ENCODE measurements at places on chromosomes 1 and 21.

DNA sequence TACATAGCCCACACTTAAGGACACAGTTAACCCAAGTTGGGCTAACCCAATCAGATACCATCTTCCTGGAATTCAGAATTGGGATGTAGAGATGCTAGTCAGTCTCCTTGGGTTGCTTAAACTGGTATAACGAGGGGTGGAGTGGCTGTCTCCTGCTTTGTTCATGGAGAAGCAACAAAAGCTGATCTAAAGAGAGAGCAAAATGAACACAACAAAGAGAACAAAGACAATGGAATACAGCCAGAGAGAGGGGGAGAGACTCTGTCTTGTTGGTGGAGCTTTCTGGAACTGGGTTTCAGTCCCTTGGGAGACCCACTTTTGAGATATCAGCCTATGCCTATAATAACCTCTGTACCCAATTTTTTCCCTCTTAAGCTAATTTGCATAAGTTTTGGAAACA is 138.1 kb downstream of the ATG4C start:
- DNase-seq = no peak

- peak; percentile 86 for DNase-seq
These were observed 20.3 kb downstream of the TSPAN2 start for GRCh38 chr1:115068826-115069585.

DNA sequence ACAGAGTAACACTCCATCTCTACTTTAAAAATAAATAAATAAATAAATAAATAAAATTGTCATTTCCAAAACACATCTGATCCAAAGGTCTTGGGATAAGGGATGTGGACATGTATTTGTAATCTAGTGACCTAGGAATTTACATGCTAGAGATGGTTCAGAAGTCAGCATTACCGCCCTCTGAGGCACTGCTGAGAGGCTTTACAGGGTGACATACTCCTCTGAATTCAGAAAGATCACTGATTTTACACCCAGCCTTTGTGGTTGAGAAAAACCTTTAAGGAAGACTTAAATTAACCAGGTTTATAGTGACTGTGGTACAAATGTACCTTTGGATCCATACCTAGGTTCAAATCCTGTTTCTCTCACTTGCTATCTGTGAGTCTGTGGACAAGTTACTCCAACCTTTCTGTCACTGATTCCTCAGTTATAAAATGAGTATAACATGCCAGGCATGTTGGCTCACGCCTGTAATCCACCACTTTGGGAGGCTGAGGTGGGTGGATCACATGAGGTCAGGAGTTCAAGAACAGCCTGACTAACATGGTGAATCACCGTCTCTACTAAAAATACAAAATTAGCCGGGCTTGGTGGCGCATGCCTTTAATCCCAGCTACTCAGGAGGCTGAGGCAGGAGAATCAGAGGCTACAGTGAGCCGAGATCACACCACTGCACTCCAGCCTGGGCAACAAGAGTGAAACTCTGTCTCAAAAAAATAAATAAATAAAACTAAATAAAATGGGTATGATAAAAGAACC is 20.1 kb downstream of the OSBPL9 start:
- no peak for DNase-seq

GRCh38 chr1:89064632-89065031 is 376 bp downstream of the GBP1 start:
- no peak for DNase-seq

DNA sequence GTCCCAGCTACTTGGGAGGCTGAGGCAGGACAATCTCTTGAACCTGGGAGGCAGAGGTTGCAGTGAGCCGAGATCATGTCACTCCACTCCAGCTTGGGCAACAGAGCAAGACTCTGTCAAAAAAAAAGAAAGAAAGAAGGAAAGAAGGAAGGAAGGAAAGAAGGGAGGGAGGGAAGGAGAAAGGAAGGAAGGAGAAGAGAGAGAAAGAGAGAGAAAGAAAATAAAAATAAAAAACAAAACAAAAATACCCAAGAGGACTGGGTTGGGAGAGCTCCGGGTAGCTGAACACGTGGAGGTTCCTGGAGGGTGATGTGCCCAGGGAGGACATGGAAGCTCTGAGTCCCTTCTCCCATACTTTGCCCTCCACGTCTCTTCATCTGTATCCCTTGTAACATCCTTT is 45.7 kb upstream of the CITED4 start:
- DNase-seq = no peak

- no peak for DNase-seq
These were observed 68.5 kb downstream of the TPR start for GRCh38 chr1:186306533-186306932.

GRCh38 chr21:32929633-32930038 is 96.1 kb upstream of the OLIG2 start:
- DNase-seq = no peak

- no peak for DNase-seq
These were observed 141.1 kb upstream of the RUNX1 start for GRCh38 chr21:35190201-35190701.

DNA sequence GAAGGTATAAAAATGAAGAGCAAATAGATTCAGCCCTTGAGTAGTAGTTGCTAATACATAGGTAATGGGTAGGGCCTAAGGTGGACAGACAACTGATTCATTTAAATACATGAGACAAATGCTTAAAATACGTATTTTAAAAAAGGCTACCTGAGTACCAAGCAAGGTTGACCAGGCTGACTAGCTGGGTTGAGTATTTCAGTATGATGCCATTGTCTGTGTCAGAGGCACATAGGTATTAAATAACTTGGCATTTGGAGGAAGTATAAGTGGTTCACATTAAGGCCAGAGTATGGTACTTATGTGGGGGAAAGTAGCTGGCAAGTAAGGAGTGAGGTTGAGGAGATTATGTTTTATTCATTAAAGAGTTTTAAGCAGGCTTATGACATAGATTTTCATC is 19.4 kb downstream of the NEK7 start:
- no peak for DNase-seq

- no peak for DNase-seq
These were observed 27.5 kb downstream of the KCNC4 start for GRCh38 chr1:110237386-110238152.

- no peak for DNase-seq
These were observed 243.2 kb downstream of the NCAM2 start for GRCh38 chr21:21241391-21241790.

GRCh38 chr1:29875557-29876028 is 639.3 kb downstream of the PTPRU start:
- no peak for DNase-seq

DNA sequence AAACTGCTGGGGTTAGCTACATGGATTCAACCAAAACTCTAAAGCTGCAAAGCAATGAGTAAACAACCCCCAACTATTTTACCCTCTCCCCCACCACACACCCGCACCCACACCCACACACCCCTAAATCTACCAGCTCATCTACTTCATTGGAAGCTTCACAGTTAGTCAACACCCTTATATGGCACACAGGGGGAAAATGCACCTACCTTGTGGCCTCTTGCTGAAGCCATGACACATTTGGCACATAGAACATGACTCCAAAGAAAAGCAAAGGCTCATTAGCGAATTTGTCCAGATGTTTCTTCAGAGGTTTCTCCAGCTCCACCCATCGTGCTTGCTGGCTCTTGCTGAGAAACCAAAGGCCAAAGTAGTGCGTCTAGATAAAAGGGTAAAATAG is 99.8 kb downstream of the PTPN14 start:
- DNase-seq = no peak

- DNase-seq = no peak
These were observed 1639.3 kb downstream of the KCNT2 start for GRCh38 chr1:194968916-194969315.

DNA sequence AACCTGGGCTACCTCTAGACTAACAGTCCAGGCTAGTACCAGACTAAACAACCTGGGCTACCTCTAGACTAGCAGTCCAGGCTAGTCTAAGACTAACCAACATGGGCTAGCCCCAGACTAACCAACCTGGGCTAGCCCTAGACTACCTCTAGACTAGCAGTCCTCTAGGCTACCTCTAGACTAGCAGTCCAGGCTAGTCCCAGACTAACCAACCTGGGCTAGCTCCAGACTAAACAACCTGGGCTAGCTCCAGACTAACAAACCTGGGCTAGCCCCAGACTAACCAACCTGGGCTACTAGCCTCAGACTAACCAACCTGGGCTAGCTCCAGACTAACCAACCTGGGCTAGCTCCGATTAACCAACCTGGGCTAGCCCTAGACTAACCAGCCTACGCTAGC is 2.0 kb downstream of the TFF2 start:
- DNase-seq = no peak

- DNase-seq = no peak
These were observed at the start of gene SLC6A17 for GRCh38 chr1:110150330-110151174. SLC6A17 (plus strand) TSS chr1:110150494; CDS start chr1:110166930, 16,436 bp downstream.

DNA sequence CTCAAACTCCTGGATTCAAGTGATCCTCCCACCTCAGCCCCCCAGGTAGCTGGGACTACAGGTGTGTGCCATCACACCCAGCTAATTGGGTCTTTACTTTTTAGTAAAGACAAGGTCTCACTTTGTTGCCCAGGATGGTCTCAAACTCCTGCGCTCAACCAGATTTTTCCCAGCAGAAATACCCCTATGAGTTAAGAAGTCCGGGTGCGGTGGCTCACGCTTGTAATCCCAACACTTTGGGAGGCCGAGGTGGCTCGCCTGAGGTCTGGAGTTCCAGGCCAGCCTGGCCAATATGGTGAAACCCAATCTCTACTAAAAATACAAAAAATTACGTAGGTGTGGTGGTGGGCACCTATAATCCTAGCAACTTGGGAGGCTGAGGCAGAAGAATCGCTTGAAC is 6.5 kb upstream of the L1TD1 start:
- DNase-seq = no peak

DNA sequence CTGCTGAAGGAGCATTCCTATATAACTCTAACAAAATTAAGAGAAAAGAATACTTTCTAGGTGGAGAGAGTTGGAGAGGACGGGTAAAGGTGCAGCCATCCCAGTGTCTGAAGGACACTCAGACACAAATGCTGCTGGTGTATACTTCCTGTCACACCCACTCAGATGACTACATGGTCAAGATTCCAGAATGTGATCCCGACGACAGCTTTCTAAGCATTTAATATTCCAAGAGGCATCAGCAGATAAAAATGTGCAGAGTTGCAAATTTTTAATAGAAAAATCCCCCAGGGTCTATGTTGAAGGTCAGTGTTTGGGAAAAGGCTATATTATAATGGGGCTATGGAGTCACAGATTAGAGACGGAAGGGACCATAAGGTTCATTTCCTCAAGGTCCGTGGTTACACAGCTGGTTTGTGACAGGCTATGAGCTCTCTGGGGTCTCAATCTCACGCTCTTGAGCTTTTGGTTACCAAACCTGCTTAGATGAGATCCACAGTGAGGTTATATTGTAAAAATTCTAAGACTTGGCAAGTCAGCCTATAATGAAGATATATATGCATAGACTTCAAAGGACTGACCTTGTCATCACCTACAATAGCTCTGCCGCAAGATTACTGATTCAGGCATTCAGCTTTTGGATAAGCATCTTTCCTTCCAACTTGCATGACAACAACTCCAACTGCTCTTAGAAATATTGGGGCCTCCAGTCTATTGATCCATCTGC is 35.1 kb downstream of the ZNF281 start:
- no peak for DNase-seq

GRCh38 chr1:6103111-6103853 is 57.6 kb downstream of the KCNAB2 start:
- DNase-seq = no peak

- no peak for DNase-seq
These were observed 46.1 kb upstream of the FMO2 start for GRCh38 chr1:171138980-171139379.
